ENCODE measurements at places on chromosomes 3 and 15.

GRCh38 chr15:60945196-60945595, 283.9 kb downstream of the RORA start:
- DNase-seq, result no peak

GRCh38 chr3:123861081-123861836, 22.9 kb downstream of the MYLK start:
- DNase-seq, result no peak

DNA sequence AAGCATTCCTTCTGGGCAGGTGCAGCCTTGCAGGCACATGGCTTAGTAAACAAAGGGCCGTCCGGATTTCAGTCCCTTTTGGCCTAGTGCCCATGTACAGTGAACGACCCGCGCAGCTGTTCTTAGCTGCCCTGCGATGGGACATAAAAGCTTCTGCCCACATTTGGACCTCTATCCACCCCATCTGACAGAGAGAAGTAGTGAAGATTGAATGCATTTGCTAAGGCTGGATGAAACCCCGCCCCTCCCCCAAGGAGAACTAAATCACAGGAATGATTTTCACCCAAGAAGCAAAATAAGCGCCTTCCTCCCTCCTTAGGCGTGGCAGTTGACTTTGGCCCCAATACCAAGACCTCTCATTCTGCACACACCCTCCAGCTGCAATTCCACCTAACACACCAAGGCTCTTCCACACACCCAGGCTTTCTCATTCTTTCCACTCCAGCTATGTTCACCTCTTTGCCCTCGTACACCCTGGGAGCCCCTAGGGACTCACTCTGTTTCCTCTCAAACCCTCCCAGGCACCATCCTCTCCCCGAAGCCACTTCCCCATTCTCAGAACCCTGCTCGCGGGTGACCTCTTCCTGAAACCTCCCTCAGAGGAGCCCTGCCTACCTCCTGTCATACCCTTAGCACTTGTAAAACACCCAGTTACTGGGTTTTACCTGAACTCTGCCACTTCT, 14.1 kb upstream of the HRH1 start:
- no peak for DNase-seq

DNA sequence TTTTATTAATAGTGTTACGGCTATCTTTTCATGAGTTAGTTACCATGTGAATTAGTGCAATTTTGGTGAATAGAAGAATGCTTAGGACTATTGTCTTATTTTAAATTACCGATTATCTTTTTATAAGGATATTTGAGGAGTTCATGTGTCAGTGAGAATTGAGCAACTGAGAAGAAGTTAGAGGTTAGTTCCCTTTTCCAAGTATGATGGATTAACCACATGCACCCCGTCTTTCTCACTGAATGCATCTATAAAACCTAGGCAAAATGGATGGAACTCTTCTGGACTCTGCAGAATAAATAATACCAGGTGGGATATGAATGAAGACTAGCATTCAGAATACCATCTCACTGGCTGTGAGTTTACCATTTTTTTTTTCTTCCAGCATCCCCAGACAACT, 74.3 kb downstream of the TCF12 start:
- no peak for DNase-seq

GRCh38 chr3:82084824-82085223, 323.4 kb upstream of the GBE1 start:
- no peak for DNase-seq

- DNase-seq, result no peak
Measured at GRCh38 chr3:132972333-132972732, 65.9 kb upstream of the TMEM108 start.

- DNase-seq, result no peak
Measured at GRCh38 chr3:26281284-26281985, 341.1 kb upstream of the LRRC3B start.

DNA sequence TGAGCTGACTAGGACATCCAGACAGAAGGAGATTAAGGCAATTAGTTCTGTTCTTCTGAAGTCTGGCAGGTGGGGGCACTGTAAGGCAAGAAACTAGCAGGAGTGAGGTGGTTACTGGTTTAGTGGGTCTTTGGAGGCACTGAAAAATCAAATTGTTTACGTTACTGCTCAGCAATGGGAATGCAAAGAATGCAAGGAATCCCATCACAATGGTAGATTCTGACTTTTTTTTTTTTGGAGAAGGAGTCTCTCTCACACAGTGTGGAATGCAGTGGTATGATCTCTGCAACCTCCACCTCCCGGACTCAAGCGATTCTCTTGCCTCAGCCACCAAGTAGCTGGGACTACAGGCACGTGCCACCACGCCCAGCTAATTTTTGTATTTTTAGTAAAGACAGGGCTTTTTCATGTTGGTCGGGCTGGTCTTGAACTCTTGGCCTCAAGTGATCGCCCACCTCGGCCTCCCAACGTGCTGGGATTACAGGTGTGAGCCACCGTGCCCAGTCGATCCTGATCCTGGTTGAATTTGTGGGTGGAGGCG, 16.4 kb downstream of the FAM107A start:
- DNase-seq, result peak; percentile 97

GRCh38 chr3:172606021-172606420, 82.8 kb upstream of the TNFSF10 start:
- DNase-seq, result no peak

GRCh38 chr3:185250247-185250646, 3.6 kb downstream of the EHHADH start:
- DNase-seq, result no peak

GRCh38 chr3:62318365-62318751, 55.0 kb downstream of the FEZF2 start:
- DNase-seq, result no peak

- no peak for DNase-seq
Measured at GRCh38 chr15:31262901-31263671, 63.5 kb upstream of the KLF13 start.

GRCh38 chr15:60844511-60845174, 365.7 kb upstream of the ICE2 start:
- DNase-seq, result no peak

GRCh38 chr3:189841473-189842205, 210.4 kb downstream of the TP63 start:
- no peak for DNase-seq

GRCh38 chr3:82033186-82033585, 271.7 kb upstream of the GBE1 start:
- no peak for DNase-seq

DNA sequence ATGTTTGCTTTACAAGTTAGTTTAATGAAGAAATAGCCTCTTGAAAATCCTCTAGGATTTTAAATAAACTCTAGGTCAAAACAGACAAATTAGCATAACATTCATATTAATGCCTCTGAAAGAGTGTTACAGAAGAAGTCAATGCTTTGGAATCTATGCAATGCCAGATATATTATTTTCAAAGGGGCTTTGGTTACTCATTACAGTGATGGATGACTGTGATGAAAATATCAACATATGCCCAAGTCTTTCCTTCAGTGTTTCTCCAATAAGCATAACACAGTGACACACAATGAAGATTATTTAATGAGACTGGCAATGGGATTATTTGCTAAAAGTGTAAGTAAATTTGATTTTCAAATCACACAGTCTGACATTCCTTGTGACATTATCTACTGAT, 1247.2 kb downstream of the ROBO2 start:
- no peak for DNase-seq

DNA sequence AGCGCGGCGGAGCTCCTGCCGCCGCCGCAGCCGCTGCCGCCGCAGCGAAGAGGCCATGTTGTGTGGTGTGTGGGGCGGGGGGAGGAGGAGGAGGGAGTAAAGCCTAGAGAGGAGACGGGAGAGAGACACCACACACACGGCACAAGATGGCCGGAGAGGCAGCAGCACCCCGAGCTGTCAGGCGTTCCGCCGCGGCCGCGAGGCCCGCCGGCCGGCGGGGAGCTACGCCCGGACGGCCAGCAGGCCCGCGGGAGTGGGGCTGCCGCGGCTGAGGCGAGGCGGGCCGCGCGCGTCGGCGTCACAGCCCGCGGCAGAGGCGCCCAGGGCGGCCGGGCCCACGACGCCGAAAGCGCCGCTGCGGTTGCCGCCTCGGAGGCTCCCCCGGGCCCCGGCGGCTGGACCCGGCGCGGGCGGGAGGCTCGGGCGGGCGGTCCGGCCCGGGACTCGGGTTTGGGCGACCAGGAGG, 17.4 kb upstream of the CHD2 start:
- DNase-seq, result no peak

GRCh38 chr15:91929509-91929908, 76.0 kb downstream of the SLCO3A1 start:
- DNase-seq, result no peak

DNA sequence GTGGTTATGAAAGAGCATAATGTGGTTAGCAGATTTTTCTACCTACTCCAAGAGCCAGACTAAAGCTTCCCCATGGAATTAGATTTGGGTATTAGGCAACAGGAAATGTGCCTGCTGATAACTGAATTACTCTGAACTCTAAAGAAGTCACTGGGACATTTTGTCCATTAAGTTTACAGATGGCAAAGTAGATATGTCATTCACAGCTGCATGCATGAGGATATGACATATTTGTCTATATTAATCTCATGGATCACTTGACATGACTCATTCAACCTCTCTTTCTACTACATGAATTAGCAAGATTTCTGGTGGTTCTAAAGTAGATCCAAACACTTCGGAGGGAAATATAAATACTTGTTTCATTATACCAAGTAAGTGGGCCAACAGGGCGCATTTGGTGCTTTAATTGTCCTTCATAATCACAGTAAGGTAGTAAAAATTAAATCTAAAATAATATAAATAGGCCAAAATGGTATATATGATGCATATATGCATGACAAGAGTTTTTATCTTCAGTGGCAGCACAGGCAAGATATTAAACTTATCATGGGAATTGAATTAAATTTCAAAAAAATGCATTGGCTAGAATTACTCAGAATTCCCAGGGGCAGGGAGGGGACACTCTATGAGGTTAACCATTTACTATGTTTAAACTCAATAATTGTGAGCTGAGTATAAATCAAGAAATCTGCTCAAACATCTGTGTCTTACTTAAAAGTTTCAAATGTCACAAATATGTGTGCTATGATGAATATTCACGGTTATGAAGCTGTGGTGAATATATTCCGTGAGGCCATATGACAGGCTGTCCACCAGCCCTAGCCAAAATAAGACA, 365.3 kb upstream of the KCNMB2 start:
- DNase-seq, result no peak

- DNase-seq, result no peak
Measured at GRCh38 chr3:173617490-173617889, 219.9 kb downstream of the NLGN1 start.

- DNase-seq, result peak; percentile 9
Measured at GRCh38 chr3:65406470-65406869, 632.2 kb downstream of the MAGI1 start.

DNA sequence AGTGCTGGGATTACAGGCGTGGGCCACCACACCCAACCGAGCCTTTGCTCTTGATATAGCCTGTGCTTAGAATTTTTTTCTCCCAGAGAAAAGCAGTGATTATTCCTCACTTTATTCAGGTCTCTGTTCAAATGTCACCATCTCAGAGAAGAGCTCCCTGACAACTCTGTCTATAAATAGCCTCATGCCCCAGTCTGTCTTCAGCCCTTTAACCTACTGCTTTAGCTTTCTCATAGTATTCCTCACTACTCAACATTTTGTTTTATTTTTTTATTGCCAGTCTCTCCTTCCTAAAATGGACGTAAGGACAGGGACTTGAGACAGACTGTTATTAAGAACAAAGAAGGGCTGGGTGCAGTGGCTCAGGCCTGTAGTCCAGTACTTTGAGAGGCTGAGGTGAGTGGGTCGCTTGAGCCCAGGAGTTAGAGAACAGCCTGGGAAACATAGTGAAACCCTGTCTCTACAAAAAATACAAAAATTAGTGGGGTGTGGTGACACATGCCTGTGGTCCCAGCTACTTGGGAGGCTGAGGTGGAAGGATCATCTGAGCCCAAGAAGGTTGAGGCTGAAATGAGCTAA, 78.7 kb upstream of the TTBK2 start:
- DNase-seq, result no peak

GRCh38 chr15:40796512-40796911, 10.4 kb upstream of the ZFYVE19 start:
- no peak for DNase-seq

DNA sequence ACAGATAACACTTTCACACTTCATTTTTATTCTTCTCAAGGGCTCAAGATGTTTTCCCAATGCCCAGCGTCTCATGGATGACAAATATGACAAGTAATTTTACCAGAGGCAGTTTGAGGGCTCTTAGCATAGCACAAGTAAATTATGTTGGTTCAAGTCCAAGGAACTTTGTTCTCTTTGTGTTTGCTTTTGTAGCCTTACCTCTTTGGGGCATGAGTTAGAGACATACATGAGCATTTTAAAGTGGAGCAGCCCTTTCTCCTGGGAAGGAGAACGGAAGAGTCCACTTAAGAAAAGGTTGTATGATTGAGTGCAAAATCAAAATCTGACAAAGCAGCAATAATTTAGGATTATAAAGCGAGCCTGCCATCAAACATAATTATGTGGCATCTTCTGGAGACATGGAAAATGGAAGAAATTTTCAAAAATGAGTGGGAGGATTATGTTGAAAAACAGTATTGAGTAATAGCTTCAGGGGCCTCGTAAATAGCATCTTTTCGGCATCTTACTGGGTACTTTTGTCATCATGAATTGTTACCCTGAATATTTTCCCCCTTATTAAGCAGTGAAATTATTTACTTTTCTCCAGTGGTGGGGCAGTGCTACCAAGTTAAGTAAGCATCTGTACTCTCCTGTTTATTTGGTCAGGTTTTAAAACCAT, 65.9 kb downstream of the PGPEP1L start:
- DNase-seq, result no peak

- DNase-seq, result no peak
Measured at GRCh38 chr3:12479919-12480427, 4.3 kb upstream of the TSEN2 start.

- no peak for DNase-seq
Measured at GRCh38 chr3:25291481-25291905, 136.6 kb upstream of the RARB start.

GRCh38 chr3:30567139-30567753, 39.2 kb upstream of the TGFBR2 start:
- no peak for DNase-seq

- DNase-seq, result peak; percentile 92
Measured at GRCh38 chr15:99123713-99124451, 19.0 kb downstream of the SYNM start.

- no peak for DNase-seq
Measured at GRCh38 chr15:22806156-22806555, 19.7 kb downstream of the NIPA1 start.

DNA sequence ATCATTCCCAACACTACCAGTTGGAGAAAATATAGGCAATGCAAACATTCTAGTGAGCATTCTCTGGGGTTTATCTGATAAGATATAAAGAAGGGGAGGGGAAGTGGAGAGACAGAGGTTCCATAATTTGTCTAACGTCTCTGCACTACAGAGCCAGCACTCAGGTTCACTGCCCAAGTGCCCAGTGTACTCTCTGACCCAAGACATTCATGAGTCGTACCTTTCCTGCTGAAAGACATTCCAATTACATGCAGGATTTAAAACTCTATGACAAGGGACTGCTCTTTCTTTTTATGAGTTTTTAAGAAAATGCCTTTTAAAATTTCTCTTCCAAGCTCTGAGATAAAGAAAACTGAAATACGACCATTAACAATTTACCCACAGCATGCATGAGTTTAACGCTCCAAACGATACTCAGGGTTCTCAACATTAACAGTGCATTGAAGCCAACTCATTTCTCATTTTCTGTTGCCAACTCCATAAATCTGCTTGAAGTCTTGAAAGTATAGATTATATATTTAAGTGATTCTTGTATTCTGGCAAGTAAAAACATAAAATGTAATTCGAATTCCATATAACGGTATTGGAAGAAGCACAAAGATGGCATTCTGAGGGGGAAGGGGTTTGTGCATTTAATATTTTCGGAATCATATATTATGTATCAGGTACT, 193.4 kb downstream of the SUCLG2 start:
- no peak for DNase-seq
